ENCODE measurements at places on chromosomes 1 and 21. TPM values are rescaled to one million over a fixed set of nuclear protein-coding genes. Genes with fewer than 3 reads are reported as not detected.
A peak's percentile ranks its signal among the peaks of the same experiment; 100 is the strongest.

- DNase-seq, result no peak
Observed at GRCh38 chr1:156368157-156368658, 803 bp upstream of the RHBG start.

GRCh38 chr1:114355240-114355639 is 155.8 kb downstream of the TRIM33 start:
- DNase-seq, result no peak

BCL2L15 gene
- total RNA-seq, result 0.32 TPM

DNA sequence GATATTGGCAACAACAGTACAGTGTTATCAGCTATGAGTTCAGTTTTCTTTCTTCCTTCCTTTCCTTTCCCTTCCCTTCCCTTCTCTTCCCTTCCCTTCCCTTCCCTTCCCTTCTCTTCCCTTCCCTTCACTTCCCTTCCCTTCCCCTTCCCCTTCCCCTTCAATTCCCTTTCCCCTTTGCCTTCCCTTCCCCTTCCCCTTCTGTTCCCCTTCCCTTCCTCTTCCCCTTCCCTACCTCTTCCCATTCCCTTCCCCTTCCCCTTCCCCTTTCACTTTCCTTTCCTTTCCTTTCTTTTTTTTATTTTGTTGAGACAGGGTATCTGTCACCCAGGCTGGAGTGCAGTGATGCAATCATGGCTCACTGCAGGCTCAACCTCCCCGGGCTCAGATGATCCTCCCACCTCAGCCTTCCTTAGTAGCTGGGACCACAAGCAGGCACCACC is 72.3 kb upstream of the CAPZB start:
- peak; percentile 24 for DNase-seq

- peak; percentile 65 for DNase-seq
Observed at GRCh38 chr1:181479137-181479745, 4.1 kb upstream of the CACNA1E start.

- DNase-seq, result no peak
Observed at GRCh38 chr1:85756864-85757263, 48.6 kb upstream of the ZNHIT6 start.

- no peak for DNase-seq
Observed at GRCh38 chr1:152412756-152413155, 1.3 kb downstream of the CRNN start.

DNA sequence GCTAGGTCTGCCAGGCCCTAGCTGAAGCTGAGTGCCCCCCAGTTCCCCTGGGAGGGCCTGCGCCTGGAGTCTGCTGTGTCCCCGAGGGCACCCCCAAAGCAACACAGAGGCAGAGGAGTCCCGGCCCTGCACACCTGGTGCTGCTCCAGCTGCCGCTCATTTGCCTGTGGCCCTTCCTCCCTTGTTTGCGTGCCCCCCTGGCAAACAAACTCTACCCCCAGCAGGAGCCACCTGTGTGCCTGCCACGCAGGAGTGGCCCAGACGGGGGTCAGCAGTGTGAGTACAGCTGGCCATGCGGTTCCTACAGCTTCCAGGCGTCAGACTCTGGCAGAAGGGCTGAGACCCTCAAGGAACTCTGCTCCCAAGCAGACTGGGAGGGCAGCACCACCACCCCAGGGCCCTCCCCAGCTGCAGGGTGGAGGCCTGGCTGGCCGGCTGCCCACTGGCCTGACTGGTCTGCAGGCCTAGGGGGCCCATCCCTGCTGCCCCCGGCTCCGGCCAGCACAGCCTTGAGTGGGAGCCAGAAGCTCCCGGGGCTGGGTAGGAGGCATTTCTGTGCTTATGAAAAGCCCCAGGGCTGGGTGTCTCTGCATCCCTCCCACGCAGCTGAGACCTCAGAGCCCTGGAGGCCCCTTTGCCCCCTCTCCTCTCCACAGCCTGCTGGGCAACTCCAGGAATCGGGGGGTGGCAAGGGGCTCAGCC is 563 bp upstream of the TAS1R3 start:
- DNase-seq, result no peak

- DNase-seq, result no peak
Observed at GRCh38 chr1:98028800-98029199, 108.0 kb upstream of the DPYD start.

DNA sequence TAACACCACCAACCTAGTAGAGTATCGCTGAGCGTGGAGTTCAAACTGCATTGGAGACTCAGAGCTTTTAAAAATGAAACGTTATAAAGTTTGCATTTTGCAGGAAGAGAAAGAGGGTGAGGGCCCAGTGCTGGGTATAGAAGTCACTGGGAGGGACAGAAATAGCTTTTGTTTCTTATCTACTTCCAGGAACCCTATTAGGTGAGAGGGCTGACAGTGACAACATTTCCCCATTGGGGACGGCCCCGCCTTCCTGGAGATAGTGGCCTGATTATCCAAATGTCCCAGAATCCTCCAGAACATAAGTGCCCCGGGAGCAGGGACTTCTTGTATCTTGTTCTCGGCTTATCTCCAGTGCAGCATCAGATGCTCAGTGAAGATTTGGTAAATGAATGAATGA is 574.9 kb downstream of the PTPRU start:
- DNase-seq, result no peak

MAN1C1 gene
- total RNA-seq, result 5.2 TPM

LRRC38 gene
- not detected for total RNA-seq

CELSR2 gene
- 1.3 TPM for total RNA-seq

DNA sequence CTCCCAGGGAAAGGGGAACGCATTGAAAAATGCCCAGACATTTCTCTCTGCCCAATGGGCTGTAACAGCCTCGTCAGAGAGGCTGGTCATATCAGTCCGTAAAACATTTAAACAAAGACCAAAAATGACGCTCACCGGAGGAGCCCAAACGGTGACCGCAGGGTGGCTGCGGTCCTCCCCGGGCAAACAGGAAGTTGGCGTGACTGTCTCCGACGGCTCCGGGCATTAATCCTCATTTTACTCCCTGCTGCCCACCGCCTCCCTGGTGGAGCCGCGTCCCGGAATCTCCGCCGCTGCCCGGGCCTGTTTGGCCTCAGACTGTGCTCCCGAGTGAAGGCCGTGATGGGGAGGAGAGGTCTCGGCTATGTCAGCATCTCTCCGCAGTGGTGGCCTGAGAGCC is 9.9 kb downstream of the PRDM16 start:
- no peak for DNase-seq

DNA sequence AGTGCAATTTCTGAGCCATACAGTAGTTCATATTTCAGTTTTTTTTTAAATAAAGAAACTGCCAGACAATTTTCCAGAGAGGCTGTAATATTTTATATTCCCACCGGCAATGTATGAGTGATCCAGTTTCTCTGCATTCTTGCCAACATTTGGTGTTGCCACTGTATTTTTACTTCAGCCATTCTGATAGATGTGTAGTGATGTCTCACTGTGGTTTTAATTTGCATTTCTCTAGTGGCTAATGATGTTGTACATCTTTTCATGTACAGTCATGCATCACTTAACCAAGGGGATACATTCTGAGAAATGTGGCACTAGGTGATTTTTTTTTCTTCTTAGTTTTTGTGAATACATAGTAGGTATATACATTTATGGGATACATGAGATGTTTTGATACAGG is 99.6 kb downstream of the CENPF start:
- no peak for DNase-seq

DNA sequence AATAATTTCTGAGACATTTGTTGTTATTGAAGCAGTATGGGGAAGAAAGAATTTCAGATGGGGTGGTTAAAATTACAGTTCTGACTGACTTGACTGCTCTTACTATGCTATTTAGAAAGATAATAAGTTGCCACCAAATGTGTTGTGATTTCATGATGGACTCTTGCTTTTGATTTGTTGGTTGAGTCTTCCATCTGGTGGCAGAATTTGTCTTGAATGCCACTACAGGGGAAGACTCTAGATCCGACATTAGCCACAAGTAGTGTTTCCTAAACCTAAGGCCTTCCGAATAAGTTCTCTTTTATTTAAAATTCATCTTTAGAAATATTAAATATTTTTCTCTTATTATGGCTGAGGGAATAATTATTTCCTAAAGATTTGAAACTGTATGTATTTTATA is 190.9 kb upstream of the ADGRL4 start:
- DNase-seq, result peak; percentile 42

DNA sequence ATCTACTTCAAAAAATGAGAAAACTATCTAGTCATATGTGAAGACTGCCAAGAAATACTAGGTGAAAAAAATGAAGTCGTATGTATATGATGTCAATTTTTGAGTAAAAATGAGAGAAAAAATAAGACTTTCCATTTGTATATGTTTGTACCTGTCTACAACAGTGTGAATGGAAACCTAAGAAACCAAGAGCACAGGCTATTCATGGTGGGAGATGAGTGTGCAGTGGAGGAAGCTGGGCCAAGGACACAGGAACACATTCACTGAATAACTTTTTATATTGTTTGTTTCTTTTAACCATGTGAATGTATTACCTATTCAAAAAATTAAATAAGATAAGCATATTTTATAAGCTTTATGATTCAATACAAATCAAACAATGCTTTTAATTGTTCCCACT is 67.0 kb downstream of the ERO1B start:
- no peak for DNase-seq

NECTIN4 gene
- 0.32 TPM for total RNA-seq

GSTM1 gene
- not detected for total RNA-seq

GRCh38 chr1:159898527-159898926 is 1.4 kb downstream of the CFAP45 start:
- DNase-seq, result no peak

GCSAML gene
- not detected for total RNA-seq

GRCh38 chr21:46325073-46325912 is 1.3 kb downstream of the PCNT start:
- peak; percentile 59 for DNase-seq

DNA sequence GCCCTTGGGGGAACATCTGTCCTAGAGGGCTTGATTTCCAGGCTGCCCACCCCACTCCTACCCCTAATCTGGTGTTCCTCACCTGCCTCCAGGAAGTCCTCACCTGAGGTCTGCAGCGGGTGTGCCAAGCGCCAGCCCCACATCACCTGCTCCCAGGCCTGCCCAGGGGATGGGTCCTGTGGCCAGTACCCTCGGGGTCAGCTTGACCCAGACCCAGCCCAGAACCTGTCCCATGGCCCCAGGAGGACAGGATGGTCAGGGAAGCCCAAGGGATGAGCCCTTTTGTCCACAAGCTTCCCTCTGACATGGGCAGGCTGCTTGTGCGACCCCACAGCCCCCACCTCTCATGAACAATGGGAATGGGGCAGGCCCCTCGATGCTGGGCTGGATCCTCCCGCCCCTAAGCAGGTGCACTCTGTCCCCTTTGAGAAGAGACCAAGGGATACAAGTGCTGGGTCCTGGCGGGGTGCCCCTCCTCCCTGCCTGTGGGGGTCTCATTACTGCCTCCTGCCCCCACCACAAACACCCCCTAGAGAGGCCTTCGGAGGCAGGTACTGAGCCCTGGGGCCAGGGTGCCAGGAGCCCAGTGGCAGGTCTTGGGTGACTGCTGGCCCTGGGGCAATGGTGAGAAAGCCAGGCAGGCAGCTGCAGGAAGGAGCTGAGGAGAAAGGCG is 3.2 kb downstream of the MIB2 start:
- DNase-seq, result no peak

DNA sequence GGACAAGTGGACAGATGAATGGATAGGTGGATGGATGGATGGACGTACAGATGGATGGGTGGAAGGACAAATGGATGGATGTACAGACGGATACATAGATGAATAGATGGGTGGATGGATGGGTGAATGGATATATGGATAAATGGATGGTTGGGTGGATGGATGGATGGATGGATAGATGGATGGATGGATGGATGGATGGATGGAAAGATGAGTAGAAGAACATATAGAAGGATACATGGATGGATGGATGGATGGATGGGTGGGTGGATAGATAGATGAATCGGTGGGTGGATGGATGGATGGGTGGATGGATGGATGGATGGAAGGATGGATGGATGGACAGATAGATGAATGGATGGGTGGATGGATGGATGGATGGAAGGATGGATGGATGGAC is 274.3 kb downstream of the KAZN start:
- DNase-seq, result no peak

TTLL10 gene
- not detected for total RNA-seq

ERICH3 gene
- not detected for total RNA-seq

- DNase-seq, result no peak
Observed at GRCh38 chr1:9306006-9306405, 13.3 kb downstream of the SPSB1 start.

- DNase-seq, result no peak
Observed at GRCh38 chr1:83742446-83742845, 256.5 kb downstream of the TTLL7 start.

FMO1 gene
- total RNA-seq, result under 0.01 TPM

DNA sequence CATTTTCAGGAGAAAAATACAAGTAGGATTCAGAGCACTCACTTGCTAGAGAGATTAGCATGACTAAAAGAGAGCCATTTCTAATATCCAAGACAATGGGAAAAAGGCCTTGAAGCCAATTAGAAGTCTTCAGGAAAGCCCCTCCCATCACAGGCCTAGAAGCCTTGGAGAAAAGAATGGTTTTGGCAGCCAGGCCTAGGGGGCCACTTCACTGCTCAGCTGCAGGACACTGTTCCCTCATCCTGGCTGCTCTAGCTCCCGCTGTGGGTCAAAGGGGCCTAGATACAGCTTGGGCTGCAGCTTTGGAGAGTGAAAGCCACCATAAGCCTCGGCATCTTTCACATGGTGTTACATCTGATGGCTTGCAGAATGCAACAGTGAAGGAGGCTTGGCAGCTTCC is 62.8 kb downstream of the RGS4 start:
- no peak for DNase-seq

DNA sequence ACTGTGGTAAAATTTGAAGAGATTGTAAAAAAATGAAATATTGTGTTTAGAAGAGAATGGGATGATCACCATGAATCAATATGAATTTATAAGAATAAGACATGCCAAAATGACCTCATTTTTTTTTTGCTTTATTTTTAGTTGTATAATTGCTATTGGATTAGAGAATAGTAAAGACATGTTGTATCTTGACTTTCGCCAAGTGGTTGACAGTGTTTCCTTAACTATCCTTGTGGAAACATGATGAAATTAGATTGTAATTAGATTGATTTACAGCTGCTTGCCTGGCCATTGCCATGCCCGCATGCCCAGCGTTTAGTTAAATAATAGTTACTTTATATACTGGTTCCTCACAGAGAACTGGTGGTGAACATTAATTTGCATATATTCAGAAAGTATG is 154.9 kb downstream of the MAGI3 start:
- no peak for DNase-seq

Data from fibroblast of villous mesenchyme (primary cell).